Hematopoietic multipotent progenitor cell treated with erythropoietin and hydrocortisone succinate and interleukin-3 and kit ligand, for 4 days (in vitro differentiated cells): ENCODE measurements at places on chromosomes 5 and 9.

DNA sequence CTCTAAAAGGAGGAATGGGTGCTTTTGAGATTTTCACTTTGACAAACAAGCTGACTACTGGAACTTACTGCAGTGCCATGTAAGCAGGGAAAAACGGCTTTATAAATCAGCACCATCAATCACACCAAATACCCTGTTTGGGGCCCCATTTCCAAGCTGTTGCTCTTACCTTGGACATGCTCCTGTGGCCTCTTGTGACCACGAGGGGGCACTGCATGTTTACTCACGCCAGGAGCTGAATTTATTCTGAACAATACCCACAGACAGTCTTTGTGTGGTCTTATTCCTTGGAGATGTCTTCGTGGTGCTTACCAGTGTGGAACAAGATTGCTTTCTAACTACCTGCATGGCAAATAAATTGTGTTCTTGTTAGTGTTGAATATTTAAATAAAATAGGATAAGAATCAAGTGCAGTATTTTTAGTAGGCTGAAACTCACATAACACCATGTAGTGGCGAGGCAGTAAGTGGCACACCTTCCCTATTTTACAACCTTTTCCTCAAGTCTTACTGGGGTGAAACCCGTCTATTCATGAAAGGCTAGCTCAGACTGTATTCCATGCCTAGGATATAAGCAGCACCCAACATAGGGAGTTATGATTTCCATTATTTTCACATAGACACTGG, 155.5 kb upstream of the NMUR2 start:
- DNase-seq: peak; percentile 68

- DNase-seq: no peak
Measured at GRCh38 chr5:174609116-174609515, 115.3 kb upstream of the MSX2 start.

- no peak for DNase-seq
Measured at GRCh38 chr5:138770977-138771376, 17.8 kb downstream of the CTNNA1 start.

DNA sequence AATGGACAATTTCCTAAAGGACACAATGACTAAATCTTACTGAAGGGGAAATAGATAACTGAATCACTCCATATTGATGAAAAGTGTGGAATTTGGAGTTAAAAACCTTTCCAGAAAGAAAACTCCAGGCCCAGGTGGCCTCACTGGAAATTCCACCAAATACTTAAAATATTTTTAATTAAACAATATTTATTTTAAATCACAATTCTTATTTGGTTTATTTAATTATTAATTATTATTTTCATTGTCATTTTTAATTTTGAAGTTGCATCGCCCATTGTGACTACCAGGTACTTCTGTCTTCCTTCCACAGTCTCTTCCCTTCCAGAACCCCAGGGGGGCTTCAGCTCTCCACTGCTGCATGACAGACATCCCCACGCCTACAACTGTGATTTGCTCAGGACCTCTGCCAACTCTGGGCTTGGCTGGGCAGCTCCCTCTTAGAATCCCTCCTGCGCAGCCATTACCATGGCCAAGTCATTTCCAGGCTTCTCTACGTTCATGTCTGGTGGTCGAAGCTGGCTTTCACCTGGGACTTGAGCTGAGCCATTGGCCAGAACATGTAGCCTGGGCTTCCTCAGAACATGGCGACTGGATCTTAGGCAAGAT, 16.4 kb upstream of the GADD45G start:
- DNase-seq: no peak

- no peak for DNase-seq
Measured at GRCh38 chr5:86070719-86071118, 547.0 kb upstream of the COX7C start.

DNA sequence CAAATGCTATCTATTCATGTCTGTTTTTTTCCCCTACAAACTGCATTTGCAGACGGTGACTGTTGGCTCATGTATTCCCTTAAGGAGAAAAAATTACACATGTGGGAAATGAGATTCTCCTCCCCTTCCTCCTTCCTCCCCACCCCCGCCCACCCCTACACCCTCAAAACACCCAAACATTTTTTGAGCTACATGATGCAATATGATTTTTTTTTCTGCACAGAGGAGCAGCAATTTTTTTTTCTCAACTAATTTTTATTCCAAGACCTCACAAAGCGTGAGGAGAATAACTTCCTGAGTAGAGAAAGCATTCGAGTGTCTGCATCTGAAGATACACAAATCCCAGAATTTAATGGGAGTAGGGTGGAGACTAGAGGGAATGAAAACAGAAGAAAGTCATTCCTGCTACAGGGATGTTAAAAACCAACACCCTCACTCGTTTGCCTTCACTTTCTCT, 118.1 kb downstream of the PRDM6 start:
- no peak for DNase-seq
